ENCODE measurements at places on chromosomes 1 and 21.

DNA sequence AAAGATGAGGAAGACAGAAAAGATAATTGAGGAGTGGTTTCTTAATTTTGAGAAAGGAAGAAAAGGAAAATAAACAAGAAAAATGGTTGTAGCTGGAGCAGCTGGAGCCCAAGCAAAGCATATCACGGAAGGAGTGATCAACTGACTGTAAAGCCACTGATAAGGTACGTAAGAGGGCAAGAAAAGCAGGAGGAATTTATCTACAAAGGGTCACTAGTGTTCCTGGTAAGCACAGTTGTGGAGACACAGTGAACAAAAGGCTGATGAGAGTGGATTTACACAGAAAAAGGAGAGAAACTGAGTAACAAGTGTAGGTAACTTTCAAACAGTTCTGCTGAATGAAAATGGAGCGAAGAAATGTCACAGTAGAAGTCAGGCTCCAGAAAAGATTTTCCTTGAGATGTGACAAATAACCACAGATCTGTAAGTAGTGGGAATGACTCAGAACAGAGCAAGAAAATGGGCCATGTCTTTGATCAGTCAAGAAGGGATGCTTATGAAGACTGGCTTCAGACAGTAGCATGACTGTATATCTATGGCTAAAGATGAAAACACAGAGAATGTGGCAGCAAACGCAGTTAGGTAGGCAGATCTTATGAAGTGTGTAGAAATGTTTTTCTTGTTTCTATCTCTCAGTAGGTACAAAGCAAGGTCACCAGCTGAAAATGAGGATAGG lies 45.6 kb upstream of the RBM34 start:
- DNase-seq = no peak

DNA sequence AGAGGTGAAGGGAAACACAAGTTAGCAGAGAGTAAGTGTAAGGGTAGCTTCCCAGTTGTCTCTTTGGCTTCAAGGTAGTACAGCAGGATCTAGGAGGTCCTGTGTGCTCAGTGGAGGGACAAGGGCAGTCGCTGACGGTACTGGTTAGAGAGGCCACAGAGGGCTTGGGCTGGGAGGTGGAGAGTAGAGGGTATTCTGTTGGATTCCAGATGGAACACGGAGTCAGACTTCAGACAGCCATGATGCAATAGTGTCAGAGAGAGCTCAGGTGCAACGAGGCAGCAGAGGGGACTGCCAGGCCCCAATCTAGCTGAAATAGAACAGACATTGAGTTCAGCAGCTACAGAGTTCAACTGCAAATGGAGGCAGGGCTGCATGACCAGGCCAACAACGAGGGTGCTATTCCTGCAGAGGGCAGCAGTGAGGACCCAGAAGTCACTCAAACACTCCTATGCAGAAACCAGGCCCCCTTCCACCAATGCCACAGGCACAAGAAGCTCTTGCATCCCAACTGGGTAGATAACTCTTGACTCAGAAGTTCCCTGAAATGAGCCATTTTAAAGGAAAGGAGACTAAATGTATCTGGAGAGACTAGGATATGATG lies 325.0 kb upstream of the ESRRG start:
- no peak for DNase-seq

DNA sequence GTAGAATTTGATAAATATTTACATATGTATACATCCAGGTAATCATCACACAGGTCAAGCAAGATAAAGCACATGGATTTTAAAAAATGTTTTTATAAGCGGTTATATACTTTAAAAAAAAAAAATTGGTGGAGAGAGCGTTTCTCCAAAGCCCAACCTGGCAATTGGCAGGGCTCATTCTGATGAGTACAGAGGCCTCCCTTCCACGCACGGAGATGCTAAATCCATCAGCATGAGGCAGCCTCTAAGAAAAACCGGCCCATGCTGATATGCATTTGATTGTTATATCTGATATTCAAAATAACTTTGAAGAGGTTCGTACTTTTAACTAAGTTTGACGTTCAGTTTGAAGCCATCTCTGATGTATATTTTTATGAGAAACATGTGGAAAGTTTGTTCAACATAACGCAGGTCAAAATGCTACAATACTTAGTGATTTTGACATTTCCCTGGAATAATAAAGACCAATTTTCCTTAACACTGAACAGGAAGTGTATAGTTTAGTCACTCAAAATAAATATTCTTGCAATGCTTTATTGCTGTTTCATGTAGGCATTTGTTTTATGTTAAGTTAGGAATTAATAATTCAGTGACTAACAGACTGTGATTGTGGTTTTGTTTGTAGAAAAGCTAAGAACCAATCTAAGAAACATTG lies 151.7 kb downstream of the NR5A2 start:
- no peak for DNase-seq

- DNase-seq = no peak
Observed at GRCh38 chr1:118982266-118982665, 5.9 kb downstream of the TBX15 start.

DNA sequence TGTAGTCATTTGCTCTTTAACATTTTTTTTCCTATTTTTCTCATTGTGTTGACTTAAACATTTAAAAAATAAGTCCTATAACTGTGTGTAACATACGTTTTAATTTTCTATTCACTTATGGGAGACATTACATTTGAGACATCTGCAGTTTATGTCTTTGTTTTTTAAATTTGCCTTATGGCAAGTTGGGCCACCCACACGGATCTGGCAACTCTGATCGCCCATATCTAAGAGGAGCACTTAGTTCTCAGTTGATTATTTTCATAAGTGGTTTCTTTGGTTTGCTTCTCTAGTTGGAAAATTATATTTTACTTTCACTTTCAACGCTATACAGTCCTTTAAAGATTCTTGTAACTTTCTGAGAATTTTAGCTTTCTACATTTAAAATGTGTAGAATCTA lies 13.8 kb upstream of the ZNF124 start:
- no peak for DNase-seq

DNA sequence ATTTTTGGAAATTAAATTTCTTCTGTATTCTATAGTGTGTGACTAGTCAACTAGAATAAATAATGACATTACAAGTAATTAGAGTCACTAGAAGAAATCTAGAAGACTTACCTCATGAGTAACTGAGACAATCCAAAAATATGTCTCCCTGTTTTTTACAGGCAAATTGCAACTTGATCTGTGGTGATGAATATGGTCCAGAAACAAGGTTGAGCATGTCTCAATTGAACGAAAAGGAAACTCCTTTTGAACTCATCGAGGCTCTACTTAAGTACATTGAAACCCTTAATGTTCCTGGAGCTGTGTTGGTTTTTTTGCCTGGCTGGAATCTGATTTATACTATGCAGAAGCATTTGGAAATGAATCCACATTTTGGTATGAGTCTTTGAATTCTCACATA lies 36.7 kb downstream of the DHX9 start:
- DNase-seq = no peak

- no peak for DNase-seq
Observed at GRCh38 chr1:212762234-212762633, 29.3 kb downstream of the NSL1 start.

DNA sequence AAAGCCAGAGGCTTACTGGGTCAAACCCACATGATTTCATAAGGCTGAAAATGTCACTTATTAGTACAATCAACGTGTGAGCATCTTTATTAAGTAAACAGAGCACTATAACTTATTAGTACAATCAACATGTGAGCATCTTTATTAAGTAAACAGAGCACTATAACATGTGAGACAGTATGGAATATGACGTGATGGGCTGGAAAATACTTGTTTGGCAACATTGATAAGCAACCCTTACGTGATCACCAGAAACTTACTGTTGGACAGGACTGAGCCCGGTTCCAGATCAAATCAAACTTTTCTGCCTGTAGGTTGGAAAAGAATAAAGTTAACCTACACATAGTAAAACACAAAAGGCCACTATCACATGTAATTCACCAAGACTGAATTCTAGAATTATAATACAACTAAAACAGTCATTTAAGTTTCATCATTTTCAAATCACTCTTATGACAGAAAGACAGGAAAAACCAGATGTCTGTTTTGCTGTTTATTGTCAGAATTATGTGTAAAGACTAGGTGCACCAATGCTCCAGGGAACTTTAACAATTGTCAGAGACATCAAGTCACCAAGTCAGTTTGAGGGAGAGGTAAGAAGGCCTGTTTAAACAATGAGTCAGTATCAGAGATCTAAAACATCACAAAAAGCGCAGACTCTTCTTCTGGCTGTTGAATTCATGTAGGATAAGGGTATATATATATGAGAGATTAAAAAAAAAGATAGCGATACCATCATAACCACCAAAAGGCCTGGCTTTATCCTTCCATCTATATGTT lies 15.7 kb downstream of the ATPAF1 start:
- no peak for DNase-seq

DNA sequence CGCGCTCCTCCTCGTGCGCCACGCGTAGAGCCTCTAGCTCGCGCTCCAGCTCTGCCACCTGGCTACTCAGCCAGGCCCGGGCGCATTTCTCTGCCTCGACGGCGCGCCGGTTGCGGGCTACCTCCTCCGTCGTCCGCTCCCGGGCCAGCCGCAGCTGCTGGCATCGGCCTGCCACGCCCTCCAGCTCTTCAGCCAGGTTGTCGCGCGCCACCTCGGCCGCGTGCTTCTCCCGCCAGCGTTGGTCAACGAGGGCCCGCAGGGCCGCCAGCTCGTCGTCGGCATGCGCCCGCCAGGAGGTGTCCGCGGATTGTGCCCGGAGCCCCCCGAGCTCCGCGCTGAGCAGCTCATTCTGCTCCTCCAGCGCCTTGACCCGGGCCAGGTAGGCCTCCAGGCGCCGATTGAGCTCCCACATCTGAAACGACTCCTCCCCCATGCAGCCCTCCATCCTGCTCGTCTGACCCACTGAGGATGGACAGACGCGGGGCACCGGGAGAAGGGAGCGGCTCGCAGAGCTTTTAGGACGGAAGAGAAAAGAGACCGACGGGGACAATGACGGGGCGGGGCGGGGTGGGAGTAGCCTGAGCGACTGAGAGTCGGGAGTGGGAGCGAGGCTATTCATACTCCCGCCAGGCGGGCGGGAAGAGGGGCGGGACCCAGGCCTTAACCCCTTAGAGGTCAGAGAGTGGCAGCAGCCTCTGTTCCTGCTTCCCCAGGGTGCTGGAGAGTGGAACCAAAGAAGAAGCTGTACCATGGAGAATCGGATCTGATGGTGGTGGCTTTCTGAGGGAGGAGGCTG lies at the start of gene NES:
TSS of gene NES (minus strand) at position 588 of the 796 bp plus-strand sequence. CDS start at position 445, 143 bp downstream.
- no peak for DNase-seq

DNA sequence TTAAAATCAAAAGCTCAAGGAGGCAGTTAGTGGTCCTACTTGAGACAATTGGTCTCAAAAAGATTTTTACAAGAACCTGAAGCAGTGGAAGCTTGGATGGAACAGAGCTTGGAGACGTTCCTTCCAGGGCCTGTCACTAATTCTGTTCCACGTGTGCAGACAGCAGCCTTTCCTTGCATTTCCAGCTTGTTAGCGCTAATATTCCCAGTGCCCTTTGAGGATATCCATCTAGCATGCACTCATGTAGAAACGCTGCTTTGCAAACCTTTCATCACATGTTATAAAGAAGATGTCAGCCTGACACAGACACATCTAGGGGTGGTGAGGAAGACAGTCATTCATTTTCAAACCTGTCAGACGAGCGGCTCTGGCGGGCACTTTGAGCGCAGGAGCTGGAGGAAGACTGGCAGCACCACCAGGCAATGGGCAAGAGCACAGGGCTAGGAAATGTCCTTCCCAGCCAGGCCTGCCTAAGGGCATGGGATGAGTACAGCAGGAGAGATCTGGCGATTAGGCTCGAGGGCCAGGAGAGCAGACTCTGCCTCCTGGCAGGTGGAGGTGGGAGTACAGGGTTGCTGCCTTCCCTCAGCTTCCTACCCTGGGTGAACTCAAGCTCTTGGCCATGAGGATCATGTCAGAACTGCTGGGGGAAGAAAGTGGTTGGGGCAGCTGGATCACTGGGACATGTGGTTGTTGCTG lies 55.5 kb downstream of the CASQ2 start:
- DNase-seq = no peak

DNA sequence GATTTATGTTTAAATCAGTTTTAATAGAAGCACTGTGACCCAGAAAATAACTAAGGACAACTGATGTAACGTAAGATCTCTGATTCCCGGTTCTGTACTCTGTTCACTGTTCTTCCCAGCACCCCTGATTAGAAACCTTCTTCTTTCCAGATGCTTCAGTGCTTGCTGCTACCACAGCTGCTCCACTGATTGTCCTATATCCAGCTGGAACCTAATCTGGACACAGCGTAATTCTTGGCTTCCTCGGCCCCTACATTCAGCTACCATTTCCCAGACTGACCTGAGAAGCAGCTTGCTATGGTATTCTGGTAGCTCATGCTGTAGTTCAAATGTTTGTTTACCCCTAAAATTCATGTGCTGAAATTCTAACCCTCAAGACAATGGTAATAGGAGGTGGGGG lies 302.7 kb downstream of the GRIK1 start:
- no peak for DNase-seq

DNA sequence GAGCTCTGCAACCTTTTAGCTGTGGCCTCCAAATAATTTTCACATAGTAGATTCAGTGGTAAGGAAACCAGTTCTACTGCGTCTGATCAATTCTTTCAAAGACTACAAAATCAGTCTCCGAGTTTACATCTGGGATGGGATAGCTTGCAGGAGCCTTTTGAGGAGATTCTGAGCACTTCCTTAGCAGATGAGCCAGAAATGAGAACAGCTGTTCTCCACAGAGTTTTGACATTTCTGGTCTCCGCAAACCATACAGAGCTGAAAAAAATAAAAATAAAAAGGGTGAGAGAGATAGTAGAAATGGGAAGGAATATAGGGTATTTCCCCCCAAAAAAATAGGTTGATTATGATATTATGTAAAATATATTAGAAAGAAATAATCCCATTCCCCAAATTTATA lies 119.3 kb downstream of the LYPLAL1 start:
- no peak for DNase-seq

- no peak for DNase-seq
Observed at GRCh38 chr1:113849072-113849471, 22.4 kb downstream of the PTPN22 start.

GRCh38 chr1:226643611-226644540 lies 95.2 kb downstream of the ITPKB start:
- no peak for DNase-seq

DNA sequence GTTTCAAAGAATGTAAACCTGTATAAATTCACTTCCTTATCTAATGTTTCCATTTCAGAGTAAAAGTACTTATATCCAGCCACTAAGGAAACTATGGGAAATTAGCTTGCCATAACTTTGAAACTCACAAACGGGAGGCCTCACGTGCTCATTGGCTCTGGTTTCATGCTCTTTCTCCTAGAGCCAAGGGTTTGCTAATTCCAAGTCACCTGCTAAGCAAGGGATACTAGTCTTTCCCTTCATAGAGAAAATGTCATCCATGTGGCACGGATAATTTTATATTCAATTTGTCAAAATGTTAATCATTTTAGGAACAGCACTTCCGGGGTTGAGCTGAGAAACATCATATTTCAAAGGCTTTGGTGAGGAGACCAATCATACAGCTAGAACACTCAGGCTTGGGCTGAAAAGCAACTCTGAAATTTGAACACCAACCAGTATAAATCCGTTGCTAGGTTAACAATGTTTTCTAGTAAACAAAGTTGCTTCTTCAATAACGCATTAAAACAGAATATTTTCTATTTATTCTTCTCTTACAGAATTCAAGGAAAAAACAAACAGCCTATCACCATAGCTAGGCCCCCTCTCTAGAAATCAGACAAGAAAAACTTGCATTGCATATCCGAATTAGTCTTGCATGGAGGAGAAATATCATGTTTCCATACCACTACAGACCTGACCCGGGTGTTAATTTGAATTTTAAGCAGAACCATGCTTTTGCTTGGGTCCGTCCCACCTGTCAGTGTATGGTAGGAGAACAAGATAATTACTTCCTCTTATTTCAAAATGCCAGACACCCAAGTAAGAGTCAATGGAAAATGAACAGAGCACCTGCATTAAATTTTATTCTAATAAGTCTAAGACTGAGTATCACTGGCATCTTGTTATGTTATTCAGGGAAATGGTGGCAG lies 196.1 kb upstream of the ESRRG start:
- DNase-seq = no peak

GRCh38 chr1:108664481-108664880 lies 3.6 kb upstream of the HENMT1 start:
- no peak for DNase-seq
